ENCODE measurements at places on chromosomes 2 and 18. TPM values are rescaled to one million over a fixed set of nuclear protein-coding genes. Genes with fewer than 3 reads are reported as not detected.
A peak's percentile ranks its signal among the peaks of the same experiment; 100 is the strongest.

DNA sequence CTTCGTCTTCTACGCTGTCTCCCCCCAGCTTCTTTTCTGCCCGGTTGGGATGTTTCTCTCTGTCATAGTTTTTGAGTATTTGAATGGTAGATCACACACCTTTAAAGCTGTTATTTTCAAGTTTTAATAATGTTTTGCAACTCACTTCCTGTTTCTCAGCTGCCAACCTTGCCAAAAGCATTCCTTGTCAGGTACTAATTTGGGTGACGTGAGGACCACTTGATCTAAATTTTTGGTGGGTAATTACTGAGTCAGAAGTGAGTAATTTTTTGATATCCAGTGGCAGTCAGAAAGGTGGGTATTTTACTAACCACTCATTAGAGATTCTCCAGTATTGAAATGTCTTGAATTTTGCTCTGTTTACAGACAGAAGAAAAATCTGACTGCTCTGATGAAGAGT, 852.4 kb upstream of the FANCL start:
- DNase-seq: no peak
- H3K4me3 ChIP-seq: no peak overlapping the region
- H3K4me1 ChIP-seq: no peaks in the 10 kb centered on the region
- no peaks in the 10 kb centered on the region for H3K27me3 ChIP-seq

The TLX2 gene
- not detected for total RNA-seq

DNA sequence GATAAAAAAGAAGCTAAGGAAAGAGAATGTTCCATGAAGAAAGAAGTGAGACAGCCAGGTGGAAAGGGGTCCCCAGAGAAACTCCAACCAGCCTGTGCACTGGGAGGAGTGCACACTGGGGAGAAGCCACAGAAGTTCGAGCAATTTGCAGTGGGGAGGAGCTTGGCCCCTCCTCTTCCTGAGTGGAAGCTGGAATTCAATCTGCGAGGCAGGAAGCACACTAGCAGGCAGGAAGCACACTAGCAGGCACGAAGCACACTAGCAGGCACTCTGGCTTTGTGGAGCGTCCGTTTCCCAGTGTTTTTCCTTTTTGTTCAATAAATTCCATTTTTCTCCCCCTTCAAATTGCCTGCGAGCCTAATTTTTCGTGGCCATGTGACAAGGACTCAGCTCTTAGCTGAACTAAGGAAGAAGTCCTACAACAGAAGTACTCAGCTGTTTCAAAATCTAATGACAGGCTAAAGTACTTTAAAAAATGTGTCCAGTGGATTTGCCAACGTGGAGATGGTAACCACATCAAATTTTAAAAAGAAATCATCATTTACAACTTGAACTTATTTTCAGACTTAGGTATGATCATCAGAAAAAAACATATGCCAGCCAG, 21.4 kb upstream of the SPIRE1 start:
- H3K27ac ChIP-seq: peak overlapping the region; percentile 83
- no peaks in the 10 kb centered on the region for H3K27me3 ChIP-seq
- peak overlapping the region; percentile 33 for H3K4me3 ChIP-seq
- peaks cover 42% of the 10 kb centered on the region for H3K36me3 ChIP-seq

DNA sequence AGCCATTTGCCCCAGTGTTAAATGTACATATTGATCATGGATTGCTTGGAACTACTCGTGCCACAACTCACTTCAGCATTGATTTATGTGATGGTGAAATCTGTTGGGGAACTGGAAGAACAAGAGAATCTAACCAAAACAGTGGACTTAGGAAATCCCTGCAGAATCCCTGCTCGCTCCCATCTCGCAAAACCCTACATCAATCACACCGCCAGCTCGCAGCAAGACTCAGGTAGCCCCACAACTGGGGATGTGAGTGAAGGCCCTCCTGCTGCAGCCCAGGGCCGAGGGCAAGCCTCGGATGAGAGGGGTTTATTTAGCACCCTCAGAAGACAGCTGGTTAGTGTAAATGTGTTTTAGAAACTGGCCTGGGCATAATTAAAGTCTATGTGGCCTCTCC, 171.6 kb downstream of the ANAPC1 start:
- DNase-seq: no peak
- no peaks in the 10 kb centered on the region for H3K36me3 ChIP-seq
- no peak overlapping the region for H3K27ac ChIP-seq
- no peaks in the 10 kb centered on the region for H3K27me3 ChIP-seq
- no peak overlapping the region for H3K4me3 ChIP-seq
- H3K4me1 ChIP-seq: no peaks in the 10 kb centered on the region

GRCh38 chr2:210839034-210839433, 282.6 kb downstream of the CPS1 start:
- no peak overlapping the region for H3K4me3 ChIP-seq
- no peak for DNase-seq
- H3K27me3 ChIP-seq: no peaks in the 10 kb centered on the region

The DNAJC5G gene
- total RNA-seq: not detected

- no peaks in the 10 kb centered on the region for H3K27me3 ChIP-seq
- no peak overlapping the region for H3K4me3 ChIP-seq
- H3K27ac ChIP-seq: no peak overlapping the region
- no peaks in the 10 kb centered on the region for H3K36me3 ChIP-seq
Measured at GRCh38 chr18:22822841-22823508, 110.2 kb upstream of the RBBP8 start.

- H3K4me3 ChIP-seq: no peak overlapping the region
- H3K27ac ChIP-seq: no peak overlapping the region
- DNase-seq: no peak
Measured at GRCh38 chr2:158393886-158394285, 62.7 kb downstream of the CCDC148 start.

DNA sequence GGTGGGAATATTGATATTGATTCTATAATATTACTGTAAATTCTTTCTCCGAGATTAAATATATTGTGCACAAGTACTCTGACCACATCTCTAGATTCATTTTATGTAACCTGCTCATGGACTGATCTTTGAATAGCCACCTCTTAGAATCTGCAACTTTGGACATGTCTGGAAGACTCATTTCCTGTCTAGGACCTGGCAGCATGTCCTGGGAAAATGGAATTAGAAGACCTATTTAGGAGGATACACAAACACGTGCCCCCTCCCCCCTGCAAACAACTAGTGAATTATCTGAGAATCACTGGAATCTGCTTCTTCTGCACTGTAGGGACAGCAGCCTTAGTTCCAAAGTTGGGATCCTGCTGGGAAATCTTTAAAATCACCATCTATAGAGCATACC, 94.1 kb downstream of the UBE2E3 start:
- no peaks in the 10 kb centered on the region for H3K27me3 ChIP-seq
- no peak overlapping the region for H3K27ac ChIP-seq
- no peak overlapping the region for H3K4me3 ChIP-seq
- H3K36me3 ChIP-seq: no peaks in the 10 kb centered on the region
- DNase-seq: no peak

GRCh38 chr2:177201919-177202346, 10.7 kb upstream of the HNRNPA3 start:
- no peaks in the 10 kb centered on the region for H3K27me3 ChIP-seq
- no peaks in the 10 kb centered on the region for H3K36me3 ChIP-seq
- no peaks in the 10 kb centered on the region for H3K4me1 ChIP-seq
- no peak for DNase-seq

- H3K27ac ChIP-seq: no peak overlapping the region
- H3K4me1 ChIP-seq: peaks cover 20% of the 10 kb centered on the region
- H3K27me3 ChIP-seq: no peaks in the 10 kb centered on the region
- H3K36me3 ChIP-seq: no peaks in the 10 kb centered on the region
Measured at GRCh38 chr18:55390898-55391297, 197.1 kb downstream of the TCF4 start.

DNA sequence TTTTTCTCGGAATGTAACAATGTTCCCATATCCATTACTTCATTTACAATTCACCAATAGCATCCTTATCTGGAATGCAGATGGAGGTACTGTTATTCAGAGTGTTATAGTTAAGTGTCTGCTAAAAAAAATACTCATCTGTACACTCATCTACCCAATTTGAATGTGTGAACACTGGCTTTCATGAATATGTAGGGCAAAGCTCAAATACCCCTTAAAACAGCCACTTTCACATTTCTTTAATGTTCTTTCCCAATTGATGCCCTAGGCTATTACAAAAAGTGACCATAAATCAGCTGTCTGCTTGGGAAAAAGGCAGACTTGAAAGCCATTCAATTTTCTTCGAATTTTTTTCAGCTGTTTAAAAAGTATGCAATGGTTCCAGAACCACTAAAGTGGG, 796.3 kb upstream of the FSHR start:
- H3K4me3 ChIP-seq: no peak overlapping the region
- H3K4me1 ChIP-seq: no peaks in the 10 kb centered on the region
- DNase-seq: no peak
- H3K27me3 ChIP-seq: no peaks in the 10 kb centered on the region
- H3K27ac ChIP-seq: no peak overlapping the region

DNA sequence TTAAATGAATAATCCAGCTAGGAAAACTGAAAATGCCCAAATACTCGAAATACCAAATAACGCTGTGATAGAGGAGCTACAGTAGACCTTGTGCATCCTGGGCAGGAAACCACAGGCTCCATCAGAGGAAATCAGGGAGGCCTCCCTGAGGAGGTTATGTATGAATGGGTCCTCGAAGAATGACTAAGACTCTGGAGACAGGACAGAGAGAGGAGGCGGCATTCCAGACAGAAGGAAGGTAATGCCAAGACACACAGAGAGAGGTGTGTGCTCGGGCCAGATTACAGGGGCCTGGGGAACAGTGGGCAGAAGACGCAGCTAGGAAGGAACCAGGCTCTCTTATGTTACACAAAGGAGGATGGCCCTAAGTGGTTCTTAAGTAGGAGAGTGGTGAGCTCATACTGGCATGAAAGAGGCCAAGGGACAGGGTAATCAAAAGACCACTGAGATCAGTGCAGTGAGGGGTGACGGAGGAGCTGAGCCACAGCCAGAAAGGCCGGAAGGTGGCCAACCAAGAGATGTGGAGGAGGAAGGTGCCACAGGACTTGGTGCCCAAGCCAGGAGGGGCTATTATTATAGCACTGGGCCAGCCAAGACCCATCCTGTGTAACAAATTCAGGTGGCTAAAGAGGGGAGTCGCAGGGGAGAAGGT, 9.9 kb downstream of the ST3GAL5 start:
- no peaks in the 10 kb centered on the region for H3K27me3 ChIP-seq
- H3K27ac ChIP-seq: peak overlapping the region; percentile 32
- H3K4me1 ChIP-seq: peaks cover 37% of the 10 kb centered on the region
- DNase-seq: no peak

DNA sequence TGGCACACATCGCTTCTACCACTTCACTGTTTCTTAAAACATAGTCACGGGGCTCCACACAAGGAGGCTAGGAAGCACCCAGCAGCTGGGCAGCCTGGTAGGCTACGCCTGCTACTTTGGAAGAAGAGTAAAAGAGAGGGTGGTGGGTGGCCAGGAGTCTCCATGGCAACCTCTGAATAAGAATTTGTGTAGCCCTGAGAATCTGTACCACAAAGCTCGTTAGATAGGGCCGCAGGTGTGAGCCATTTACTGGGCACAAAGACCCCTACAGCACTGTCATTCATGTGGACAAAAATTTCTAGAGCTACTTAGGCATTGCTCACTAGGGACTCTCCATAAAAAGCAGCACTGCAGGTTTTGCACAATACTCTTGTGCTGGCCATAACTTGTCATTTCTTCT, 166.4 kb upstream of the MSH6 start:
- H3K27me3 ChIP-seq: no peaks in the 10 kb centered on the region
- DNase-seq: no peak
- H3K36me3 ChIP-seq: no peaks in the 10 kb centered on the region
- H3K4me3 ChIP-seq: no peak overlapping the region
- no peaks in the 10 kb centered on the region for H3K4me1 ChIP-seq

The ZNF512 gene
- 29.5 TPM for total RNA-seq

- DNase-seq: no peak
- no peaks in the 10 kb centered on the region for H3K36me3 ChIP-seq
- peaks cover 7% of the 10 kb centered on the region for H3K4me1 ChIP-seq
- no peak overlapping the region for H3K27ac ChIP-seq
- H3K27me3 ChIP-seq: no peaks in the 10 kb centered on the region
Measured at GRCh38 chr2:213281156-213281555, 3.1 kb upstream of the SPAG16 start.

- no peaks in the 10 kb centered on the region for H3K27me3 ChIP-seq
- H3K36me3 ChIP-seq: no peaks in the 10 kb centered on the region
- peaks cover 24% of the 10 kb centered on the region for H3K4me1 ChIP-seq
- H3K4me3 ChIP-seq: no peak overlapping the region
- no peak overlapping the region for H3K27ac ChIP-seq
Measured at GRCh38 chr2:39497082-39497801, 60.2 kb upstream of the MAP4K3 start.

The CPLX4 gene
- total RNA-seq: not detected

DNA sequence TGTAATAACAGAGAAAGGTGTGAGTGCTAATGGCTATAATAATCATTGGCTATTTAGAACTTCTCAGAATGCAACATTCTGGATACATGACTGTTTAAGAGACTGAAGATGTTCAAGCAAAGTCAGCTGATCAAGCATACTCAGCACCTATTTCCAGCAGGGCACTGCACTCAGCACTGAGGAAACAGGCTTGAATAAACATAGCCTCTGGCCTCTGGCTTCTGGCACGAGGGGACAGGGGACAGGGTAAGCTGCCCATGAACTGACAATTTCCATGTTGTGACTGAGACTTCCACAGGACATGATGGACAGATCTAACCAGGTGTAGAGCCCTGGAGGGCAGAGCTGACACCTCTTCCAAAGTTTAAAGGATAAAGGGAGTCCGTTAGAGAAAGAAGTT, 1.3 kb downstream of the MARCO start:
- no peaks in the 10 kb centered on the region for H3K36me3 ChIP-seq
- H3K4me1 ChIP-seq: peaks cover 8% of the 10 kb centered on the region
- DNase-seq: no peak
- H3K27ac ChIP-seq: no peak overlapping the region

- no peaks in the 10 kb centered on the region for H3K36me3 ChIP-seq
- no peaks in the 10 kb centered on the region for H3K27me3 ChIP-seq
- no peak overlapping the region for H3K27ac ChIP-seq
- DNase-seq: no peak
Measured at GRCh38 chr2:3769766-3770165, 66.4 kb downstream of the DCDC2C start.

The DTNA gene
- total RNA-seq: 21.0 TPM

DNA sequence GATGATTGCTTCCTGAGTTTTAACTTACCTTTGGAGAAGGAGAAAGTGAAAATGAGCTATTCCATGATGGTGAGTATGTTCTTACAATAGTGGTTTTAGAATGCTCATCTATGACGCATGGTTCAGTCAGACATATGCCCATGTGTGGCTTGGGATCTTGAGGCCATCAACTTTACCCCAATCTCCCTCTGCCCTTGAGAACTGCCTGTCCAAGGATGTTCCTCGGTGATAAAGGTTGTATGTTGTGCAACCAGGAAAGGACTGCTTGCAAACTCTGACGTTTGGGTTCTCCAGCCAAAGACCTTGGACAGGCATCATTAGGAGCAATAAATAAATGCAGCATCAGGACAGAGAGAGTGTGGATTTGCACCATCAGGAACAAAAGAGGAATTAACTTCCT, 165.0 kb downstream of the ZEB2 start:
- no peak overlapping the region for H3K4me3 ChIP-seq
- no peaks in the 10 kb centered on the region for H3K36me3 ChIP-seq

- H3K27ac ChIP-seq: no peak overlapping the region
- no peak overlapping the region for H3K4me3 ChIP-seq
- no peaks in the 10 kb centered on the region for H3K27me3 ChIP-seq
- peak; percentile 53 for DNase-seq
- no peaks in the 10 kb centered on the region for H3K36me3 ChIP-seq
Measured at GRCh38 chr18:10205151-10205550, 249.3 kb upstream of the APCDD1 start.
